ENCODE measurements at places on chromosomes 11 and 22. TPM values are rescaled to one million over a fixed set of nuclear protein-coding genes. Genes with fewer than 3 reads are reported as not detected.

- H3K4me1 ChIP-seq = peaks cover 3% of the 10 kb centered on the region
- DNase-seq = no peak
- no peaks in the 10 kb centered on the region for H3K27me3 ChIP-seq
- no peak overlapping the region for H3K27ac ChIP-seq
These were observed 16.0 kb upstream of the PPP6R3 start for GRCh38 chr11:68444566-68444965.

DNA sequence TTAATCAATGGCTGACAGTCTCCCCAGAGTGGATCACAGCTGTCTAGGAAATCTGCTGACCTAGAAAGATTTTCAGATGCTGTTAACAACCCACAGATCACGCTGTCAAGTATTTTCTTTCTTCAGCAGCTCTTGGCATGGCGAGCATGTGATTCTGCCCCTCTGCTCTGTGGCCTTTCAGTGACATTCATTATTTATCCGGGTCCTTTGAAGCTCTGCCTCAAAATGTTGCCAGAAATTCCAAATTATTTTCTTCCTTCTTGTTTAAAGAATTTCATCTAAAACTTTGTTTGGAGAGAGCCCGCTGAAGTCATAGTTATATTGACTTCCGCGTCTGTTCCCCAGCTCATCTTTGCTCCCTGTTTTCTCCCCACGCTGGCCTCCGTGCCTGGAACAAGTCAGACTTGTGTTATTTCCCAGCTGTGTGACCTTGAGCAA lies 134.1 kb downstream of the COMMD9 start:
- H3K4me3 ChIP-seq = no peak overlapping the region
- peaks cover 11% of the 10 kb centered on the region for H3K27me3 ChIP-seq
- no peak overlapping the region for H3K27ac ChIP-seq
- no peak for DNase-seq

Gene P2RX6
- total RNA-seq = 0.23 TPM

Gene DNAJB7
- total RNA-seq = not detected

- H3K36me3 ChIP-seq = no peaks in the 10 kb centered on the region
- no peak for DNase-seq
- H3K4me1 ChIP-seq = peaks cover 8% of the 10 kb centered on the region
- no peak overlapping the region for H3K4me3 ChIP-seq
- H3K27me3 ChIP-seq = peaks cover 5% of the 10 kb centered on the region
These were observed 8.7 kb downstream of the SBF2 start for GRCh38 chr11:10285148-10285802.

- no peaks in the 10 kb centered on the region for H3K36me3 ChIP-seq
- peaks cover 7% of the 10 kb centered on the region for H3K4me1 ChIP-seq
- H3K4me3 ChIP-seq = no peak overlapping the region
These were observed 50.9 kb upstream of the CDON start for GRCh38 chr11:126113515-126113957.

DNA sequence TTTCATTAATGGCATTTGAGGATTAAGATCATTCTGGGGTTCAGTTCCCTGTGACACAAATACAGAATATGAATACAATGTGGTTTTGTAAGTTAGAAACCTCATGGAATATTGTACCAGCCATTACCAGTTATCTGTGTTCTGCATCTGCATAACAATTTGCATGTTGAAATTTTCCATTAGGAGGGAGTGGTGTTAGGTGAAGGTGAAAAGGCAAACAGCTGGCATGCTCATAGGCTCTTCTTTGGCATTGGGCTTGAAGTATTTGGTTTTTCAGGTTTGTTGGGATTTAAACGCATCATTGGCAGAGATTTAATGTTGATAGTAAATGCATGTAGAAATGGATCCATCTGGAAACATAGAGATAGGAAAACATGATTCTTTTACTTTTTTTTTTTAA lies 18.6 kb downstream of the RTN3 start:
- H3K4me3 ChIP-seq = no peak overlapping the region
- H3K27me3 ChIP-seq = no peaks in the 10 kb centered on the region
- H3K4me1 ChIP-seq = peaks cover 2% of the 10 kb centered on the region
- H3K27ac ChIP-seq = no peak overlapping the region
- DNase-seq = no peak

Gene TTC38
- total RNA-seq = 20.7 TPM

Gene GLB1L2
- total RNA-seq = 2.1 TPM

GRCh38 chr11:75777461-75778110 lies 9.0 kb downstream of the DGAT2 start:
- DNase-seq = peak; percentile 34
- H3K4me3 ChIP-seq = no peak overlapping the region
- peak overlapping the region; percentile 2 for H3K27ac ChIP-seq
- no peaks in the 10 kb centered on the region for H3K36me3 ChIP-seq
- H3K27me3 ChIP-seq = no peaks in the 10 kb centered on the region

Gene CCDC117
- 35.2 TPM for total RNA-seq

GRCh38 chr11:111932611-111932950 lies 4.6 kb upstream of the DIXDC1 start:
- H3K36me3 ChIP-seq = no peaks in the 10 kb centered on the region
- peak overlapping the region; percentile 19 for H3K27ac ChIP-seq
- no peak for DNase-seq
- H3K4me1 ChIP-seq = peaks cover 27% of the 10 kb centered on the region

GRCh38 chr11:13134886-13135285 lies 125.8 kb downstream of the RASSF10 start:
- peaks cover 3% of the 10 kb centered on the region for H3K4me1 ChIP-seq
- no peak overlapping the region for H3K4me3 ChIP-seq
- H3K27me3 ChIP-seq = peaks cover 27% of the 10 kb centered on the region
- H3K27ac ChIP-seq = no peak overlapping the region
- DNase-seq = no peak

DNA sequence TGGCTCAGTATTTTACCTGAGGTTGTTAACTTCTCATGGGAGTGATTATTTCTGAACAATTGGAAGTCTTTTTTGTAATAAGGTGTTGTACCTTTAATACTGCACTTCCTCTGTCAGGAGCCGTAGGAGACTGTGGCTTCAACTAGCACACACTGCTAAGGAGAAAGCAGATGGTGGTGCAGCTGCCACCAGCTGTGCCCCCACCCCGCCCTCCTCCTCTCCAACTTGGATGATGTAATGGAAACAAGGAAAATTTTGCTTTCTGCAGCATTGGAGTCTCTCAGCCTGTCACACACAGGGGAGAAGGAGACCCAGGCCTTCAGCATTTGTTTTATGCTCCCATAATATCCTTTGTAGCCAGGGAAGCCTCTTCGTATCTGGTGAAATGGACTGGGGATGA lies 91.2 kb downstream of the TEAD1 start:
- peaks cover 12% of the 10 kb centered on the region for H3K27me3 ChIP-seq
- no peak for DNase-seq
- H3K27ac ChIP-seq = no peak overlapping the region
- peaks cover 2% of the 10 kb centered on the region for H3K4me1 ChIP-seq
- no peaks in the 10 kb centered on the region for H3K36me3 ChIP-seq

Gene TTLL1
- total RNA-seq = 8.5 TPM

DNA sequence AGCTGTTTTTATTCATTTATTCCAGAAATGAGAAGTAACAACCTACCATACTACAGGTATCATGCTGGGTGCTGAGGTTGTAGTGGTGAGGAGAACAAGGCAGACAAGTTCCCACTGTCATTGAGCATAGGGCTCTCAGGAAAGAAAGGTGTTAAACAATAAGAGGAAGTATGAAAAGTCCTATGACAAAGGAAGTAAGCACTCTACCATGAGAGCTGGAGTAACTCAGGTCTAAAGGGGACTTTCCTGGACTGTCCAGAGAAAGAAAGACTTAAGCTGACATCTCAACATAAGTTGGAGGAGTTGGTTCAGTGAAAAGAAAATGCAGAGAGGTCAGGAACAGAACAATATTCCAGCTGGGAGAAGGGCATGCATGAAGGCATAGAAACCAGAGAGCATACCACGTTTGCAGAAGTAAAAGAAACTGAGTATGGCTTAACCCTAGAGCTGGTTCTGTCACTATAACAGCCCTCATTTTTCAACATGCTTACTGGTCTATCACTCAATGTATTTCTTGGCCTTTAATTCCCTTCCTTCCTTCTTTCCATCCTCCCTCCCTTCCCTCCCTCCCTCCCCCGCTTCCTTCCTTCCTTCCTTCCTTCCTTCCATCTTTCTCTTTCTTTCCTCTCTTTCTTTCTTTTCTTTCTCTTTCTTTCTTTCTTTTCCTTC lies 137.8 kb upstream of the BDNF start:
- DNase-seq = no peak
- H3K27ac ChIP-seq = no peak overlapping the region
- H3K4me3 ChIP-seq = no peak overlapping the region
- H3K27me3 ChIP-seq = no peaks in the 10 kb centered on the region
- no peaks in the 10 kb centered on the region for H3K36me3 ChIP-seq
- no peaks in the 10 kb centered on the region for H3K4me1 ChIP-seq

DNA sequence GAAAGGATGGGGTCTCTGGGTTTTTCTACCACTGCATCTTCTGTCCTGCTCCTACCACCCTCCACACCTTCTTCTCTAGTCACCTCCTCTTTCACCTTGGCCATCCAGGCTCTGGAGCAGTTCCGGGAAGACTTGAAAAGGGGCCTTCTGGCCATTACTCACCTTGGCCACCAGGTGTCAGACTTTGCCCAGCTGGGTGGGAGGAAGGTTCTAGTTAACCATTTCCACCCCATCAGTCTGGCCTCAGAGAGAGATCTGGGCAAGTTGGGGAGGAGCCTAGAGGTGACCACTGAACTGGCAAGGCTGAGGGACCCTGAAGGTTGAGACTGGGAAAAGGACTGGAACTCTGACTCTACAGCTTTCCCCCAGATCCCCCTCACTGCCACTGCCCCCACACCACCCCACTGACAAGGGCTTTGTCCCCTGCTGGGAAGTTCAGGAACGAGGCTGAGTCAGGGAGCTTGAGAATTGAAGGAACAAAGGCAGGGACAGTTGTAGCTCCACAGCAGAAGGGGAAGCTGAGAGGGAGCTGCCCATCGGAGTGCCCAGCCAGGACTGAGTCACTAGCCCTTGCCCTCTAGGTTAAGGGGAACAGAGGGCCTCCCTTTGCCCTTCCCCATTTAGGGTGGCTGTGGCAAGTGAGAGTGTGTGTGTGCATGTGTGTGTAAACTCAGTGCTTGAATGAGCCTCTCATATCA lies 3.7 kb upstream of the POLD4 start:
- H3K27me3 ChIP-seq = peaks cover 22% of the 10 kb centered on the region
- DNase-seq = peak; percentile 75
- H3K4me1 ChIP-seq = peaks cover 41% of the 10 kb centered on the region

DNA sequence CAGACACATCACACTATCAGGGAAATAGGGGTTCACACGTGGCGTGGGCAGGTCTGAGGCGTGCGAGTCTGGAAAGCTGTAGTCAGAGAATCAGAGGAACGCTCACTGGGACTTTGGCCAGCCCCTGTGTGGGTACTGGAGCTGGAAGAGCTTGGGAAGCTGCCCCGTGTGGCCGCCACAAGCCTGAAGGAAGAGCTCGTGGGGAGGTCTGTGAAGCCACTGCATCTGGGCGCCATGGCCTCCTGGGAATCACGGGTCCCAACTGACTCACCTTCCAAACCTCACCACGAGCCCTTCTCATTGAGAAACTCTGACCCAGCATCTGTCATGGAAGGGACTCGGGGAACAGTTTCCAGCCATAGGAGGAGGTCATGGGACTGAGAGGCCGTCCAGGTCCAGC lies 5.9 kb upstream of the MRGPRF start:
- no peaks in the 10 kb centered on the region for H3K4me1 ChIP-seq
- no peaks in the 10 kb centered on the region for H3K36me3 ChIP-seq
- H3K27me3 ChIP-seq = peaks cover 7% of the 10 kb centered on the region
- DNase-seq = no peak

Gene GRAMD1B
- total RNA-seq = 91.6 TPM
